HepG2 (cell line): ENCODE measurements at places on chromosomes 11 and 22. TPM values are rescaled to one million over a fixed set of nuclear protein-coding genes. Genes with fewer than 3 reads are reported as not detected.

The CHRM1 gene
- total RNA-seq = not detected in 2 replicates

The CYTH4 gene
- not detected in 2 replicates for total RNA-seq

The SLC35E4 gene
- total RNA-seq = 0.15 TPM in 1 of 2 replicates, not detected in the other

The MS4A15 gene
- not detected in 2 replicates for total RNA-seq

The UPB1 gene
- total RNA-seq = 0.60 and 1.2 TPM in 2 replicates

The DNAJB13 gene
- not detected in 2 replicates for total RNA-seq

The MUC5B gene
- not detected in 2 replicates for total RNA-seq

The OR8U1 gene
- not detected in 2 replicates for total RNA-seq

The PGR gene
- not detected in 2 replicates for total RNA-seq

The FOSL1 gene
- 3.1 and 4.0 TPM in 2 replicates for total RNA-seq

The HBB gene
- total RNA-seq = not detected in 2 replicates

The EHF gene
- total RNA-seq = 0.24 and 0.46 TPM in 2 replicates

The CASP1 gene
- total RNA-seq = 5.2 and 6.6 TPM in 2 replicates

The OR10A2 gene
- total RNA-seq = not detected in 2 replicates

The TRIM51 gene
- not detected in 2 replicates for total RNA-seq

The NKAPD1 gene
- 22.5 and 31.8 TPM in 2 replicates for total RNA-seq

The PKP3 gene
- total RNA-seq = 21.1 and 28.7 TPM in 2 replicates

The SERPING1 gene
- 1.6 and 2.0 TPM in 2 replicates for total RNA-seq

The CHADL gene
- total RNA-seq = 2.9 and 8.1 TPM in 2 replicates

The CNIH2 gene
- total RNA-seq = 0.18 and 0.60 TPM in 2 replicates

The CDC42BPG gene
- total RNA-seq = 0.77 and 1.4 TPM in 2 replicates

The C22orf42 gene
- not detected in 2 replicates for total RNA-seq

The PLEKHA7 gene
- 13.1 and 17.5 TPM in 2 replicates for total RNA-seq

The PNPLA3 gene
- total RNA-seq = 13.7 and 16.9 TPM in 2 replicates

The TEF gene
- 7.6 and 8.2 TPM in 2 replicates for total RNA-seq

The TRIM21 gene
- 6.2 and 7.0 TPM in 2 replicates for total RNA-seq

The SCN2B gene
- total RNA-seq = 0.02 TPM in 1 of 2 replicates, not detected in the other

The NRXN2 gene
- total RNA-seq = not detected in 2 replicates

The CD59 gene
- 184 and 289 TPM in 2 replicates for total RNA-seq

The CEP126 gene
- 1.4 and 1.8 TPM in 2 replicates for total RNA-seq

The MIOX gene
- 1.2 and 1.5 TPM in 2 replicates for total RNA-seq

The CARNS1 gene
- not detected in 2 replicates for total RNA-seq

The BIK gene
- 0.66 and 0.80 TPM in 2 replicates for total RNA-seq

The ARHGEF17 gene
- total RNA-seq = 5.7 and 10.7 TPM in 2 replicates

The ASPHD2 gene
- total RNA-seq = 0.04 TPM in 1 of 2 replicates, not detected in the other

The VSTM5 gene
- total RNA-seq = not detected in 2 replicates

The F2 gene
- total RNA-seq = 110 and 330 TPM in 2 replicates

The NCAM1 gene
- total RNA-seq = not detected in 2 replicates

The OR8G5 gene
- not detected in 2 replicates for total RNA-seq

The ISX gene
- total RNA-seq = 1.8 and 3.0 TPM in 2 replicates

The DDT gene
- total RNA-seq = 120 and 143 TPM in 2 replicates

The SLC22A9 gene
- 1.9 and 4.0 TPM in 2 replicates for total RNA-seq

The PATE2 gene
- not detected in 2 replicates for total RNA-seq

The GRIA4 gene
- total RNA-seq = not detected in 2 replicates

The GGTLC3 gene
- not detected in 2 replicates for total RNA-seq
